ENCODE measurements at places on chromosomes 11 and 22. TPM values are rescaled to one million over a fixed set of nuclear protein-coding genes. Genes with fewer than 3 reads are reported as not detected.

SCGB1C1 gene
- total RNA-seq, result not detected

CD3G gene
- total RNA-seq, result not detected

KDM4D gene
- 0.37 TPM for total RNA-seq

OR5M10 gene
- not detected for total RNA-seq

CECR2 gene
- total RNA-seq, result under 0.01 TPM

KRTAP5-9 gene
- total RNA-seq, result not detected

RNF169 gene
- 29.1 TPM for total RNA-seq

ANO5 gene
- total RNA-seq, result not detected

TOMT gene
- not detected for total RNA-seq

SLCO2B1 gene
- total RNA-seq, result 0.59 TPM
